ACHN (cell line): ENCODE measurements at places on chromosomes 1 and 21.

DNA sequence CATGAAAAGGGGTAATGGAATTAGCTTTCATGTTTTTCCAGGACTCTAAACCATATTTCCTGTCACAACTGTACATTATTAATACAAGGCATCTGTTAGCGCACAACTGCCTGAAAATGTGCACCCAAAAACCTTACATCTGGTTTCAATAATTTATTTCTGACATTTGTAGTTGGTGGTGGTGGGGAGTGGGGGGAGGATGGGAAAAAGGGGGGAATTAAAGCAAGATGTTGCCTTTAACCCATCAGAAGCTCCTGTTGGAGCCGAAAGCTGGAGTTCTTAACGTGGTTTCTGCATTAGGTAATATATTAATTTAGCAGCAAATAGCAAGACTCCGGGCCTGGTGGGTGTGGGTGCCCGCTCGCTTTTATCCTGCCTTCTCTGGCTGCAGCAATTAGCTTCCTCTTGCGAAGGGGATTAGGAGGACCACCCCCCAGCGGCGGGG lies 36.9 kb upstream of the HHAT start:
- peak; percentile 43 for DNase-seq

DNA sequence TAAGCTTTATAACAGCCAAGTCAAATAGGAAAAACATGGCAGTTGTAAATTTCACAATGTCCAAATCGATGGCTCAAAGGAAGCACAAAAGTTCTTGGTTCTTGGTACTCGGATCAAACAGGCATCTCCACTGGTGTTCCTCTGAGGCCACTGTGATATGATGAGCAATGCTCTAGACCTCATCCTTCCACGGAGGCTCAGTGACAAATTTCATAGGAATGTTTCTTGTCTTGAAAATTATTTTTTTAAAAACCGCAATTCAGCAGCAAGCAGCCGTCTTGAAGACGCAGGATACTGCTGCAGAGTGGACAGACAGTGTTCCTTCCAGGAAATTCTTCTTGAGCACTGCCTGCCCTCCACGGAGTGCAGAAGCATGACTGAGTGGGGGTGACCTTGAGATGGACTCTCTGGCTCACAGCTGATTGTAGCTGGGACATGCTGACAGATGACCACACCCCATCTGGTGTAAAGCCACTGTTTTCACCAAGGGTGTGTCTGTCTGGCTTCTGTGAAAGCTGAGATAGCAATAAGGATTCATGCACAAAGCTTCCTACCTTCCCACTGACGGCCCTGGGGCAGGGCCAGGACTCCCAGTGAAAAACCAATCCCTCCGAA lies 61.9 kb downstream of the TIAM1 start:
- peak; percentile 23 for DNase-seq

- no peak for DNase-seq
Measured at GRCh38 chr1:186503190-186503589, 42.3 kb upstream of the PDC start.

- peak; percentile 47 for DNase-seq
Measured at GRCh38 chr1:223401873-223402789, 8.9 kb downstream of the CCDC185 start.

- DNase-seq, result no peak
Measured at GRCh38 chr1:44572572-44572879, 101.8 kb downstream of the TMEM53 start.

GRCh38 chr21:32921632-32922230 lies 104.0 kb upstream of the OLIG2 start:
- peak; percentile 34 for DNase-seq

GRCh38 chr1:64474665-64475439 lies 4.9 kb downstream of the CACHD1 start:
- peak; percentile 62 for DNase-seq

GRCh38 chr21:37800456-37801061 lies 115.7 kb downstream of the KCNJ6 start:
- DNase-seq, result no peak
